ENCODE measurements at places on chromosomes 2 and 18. TPM values are rescaled to one million over a fixed set of nuclear protein-coding genes. Genes with fewer than 3 reads are reported as not detected.

Gene IGFBP2
- total RNA-seq: 136 TPM

Gene RMC1
- total RNA-seq: 16.8 TPM

Gene DSC2
- total RNA-seq: 7.1 TPM

Gene REEP1
- 21.9 TPM for total RNA-seq

Gene UGT1A4
- total RNA-seq: 1.1 TPM

Gene SMAD7
- total RNA-seq: 25.6 TPM

Gene EPHA4
- total RNA-seq: 41.3 TPM

Gene EXOC6B
- total RNA-seq: 47.6 TPM

Gene CDK5R2
- 0.16 TPM for total RNA-seq

Gene PCARE
- 0.16 TPM for total RNA-seq

Gene PCBP1
- 51.8 TPM for total RNA-seq

Gene TNS1
- 191 TPM for total RNA-seq

Gene ANKRD29
- total RNA-seq: 11.7 TPM

Gene OTOS
- total RNA-seq: not detected

Gene RPRM
- 5.6 TPM for total RNA-seq

Gene CCDC102B
- 114 TPM for total RNA-seq

Gene RAB27B
- 19.8 TPM for total RNA-seq
